Karpas-422 (cell line): ENCODE measurements at places on chromosomes 5 and 9. TPM values are rescaled to one million over a fixed set of nuclear protein-coding genes. Genes with fewer than 3 reads are reported as not detected.
A peak's percentile ranks its signal among the peaks of the same experiment; 100 is the strongest.

DNA sequence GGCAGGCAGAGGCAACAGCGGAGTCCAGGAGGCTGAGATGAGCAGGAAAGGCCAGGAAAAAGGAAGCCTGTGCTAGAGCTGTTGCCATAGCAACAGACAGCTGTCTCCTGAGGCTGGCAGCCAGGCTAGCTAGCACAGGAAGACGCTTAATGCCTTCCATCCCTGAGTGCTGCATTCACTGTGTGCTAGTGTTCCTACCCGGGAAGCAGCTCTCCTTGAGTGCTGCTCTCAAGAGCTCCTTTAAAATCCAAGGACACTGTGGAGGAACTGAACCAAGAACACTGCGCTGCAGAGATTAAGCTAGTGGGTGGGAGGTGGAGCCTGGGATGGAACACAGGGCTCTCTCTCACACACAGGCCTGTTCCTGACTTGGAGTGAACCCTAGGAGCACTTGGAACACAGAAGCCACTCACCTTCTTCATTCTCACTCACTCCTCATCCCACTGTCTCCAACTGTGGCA lies 53.5 kb upstream of the IL7R start:
- H3K36me3 ChIP-seq, result no peaks in the 10 kb centered on the region
- H3K27me3 ChIP-seq, result no peaks in the 10 kb centered on the region
- no peaks in the 10 kb centered on the region for H3K4me1 ChIP-seq

DNA sequence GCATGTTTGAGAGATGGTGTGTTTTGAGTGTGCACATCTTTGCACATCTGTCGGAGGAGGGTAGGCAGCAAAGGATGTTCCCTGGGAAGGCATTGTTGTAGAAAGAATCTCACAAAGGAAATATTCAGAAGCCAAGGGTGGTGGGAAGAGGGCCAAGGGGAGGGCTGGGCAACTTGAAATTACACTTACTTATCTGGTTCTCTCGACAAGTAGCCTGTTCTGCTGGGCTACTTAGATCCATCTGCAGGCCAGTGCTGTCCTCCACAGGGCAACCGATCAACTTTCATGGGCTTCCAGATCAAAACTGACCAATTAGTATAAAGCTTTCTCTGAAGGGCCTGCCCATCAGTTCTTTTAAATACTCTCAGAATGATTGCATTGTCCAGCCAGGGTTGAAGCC lies 495.2 kb downstream of the GADD45G start:
- peaks cover 2% of the 10 kb centered on the region; the same call in 1 of the 2 replicates for H3K4me1 ChIP-seq
- no peak overlapping the region for H3K27ac ChIP-seq
- no peaks in the 10 kb centered on the region for H3K36me3 ChIP-seq

- no peaks in the 10 kb centered on the region for H3K4me1 ChIP-seq
- H3K27ac ChIP-seq, result no peak overlapping the region
- no peak for DNase-seq
- H3K36me3 ChIP-seq, result no peaks in the 10 kb centered on the region
- H3K4me3 ChIP-seq, result no peak overlapping the region
Observed at GRCh38 chr5:82405618-82406204, 127.6 kb upstream of the RPS23 start.

GRCh38 chr5:179858586-179859427 lies at the start of gene MRNIP:
TSS of gene MRNIP (minus strand) at chr5:179858817. CDS start at chr5:179858796, 21 bp downstream.
- H3K4me3 ChIP-seq, result peak within 1 kb of the TSS; percentile 91
- H3K4me1 ChIP-seq, result peaks cover 21% of the 10 kb centered on the region
- peaks cover 10% of the 10 kb centered on the region for H3K36me3 ChIP-seq
- H3K27me3 ChIP-seq, result no peaks in the 10 kb centered on the region
- DNase-seq, result peak; percentile 98

DNA sequence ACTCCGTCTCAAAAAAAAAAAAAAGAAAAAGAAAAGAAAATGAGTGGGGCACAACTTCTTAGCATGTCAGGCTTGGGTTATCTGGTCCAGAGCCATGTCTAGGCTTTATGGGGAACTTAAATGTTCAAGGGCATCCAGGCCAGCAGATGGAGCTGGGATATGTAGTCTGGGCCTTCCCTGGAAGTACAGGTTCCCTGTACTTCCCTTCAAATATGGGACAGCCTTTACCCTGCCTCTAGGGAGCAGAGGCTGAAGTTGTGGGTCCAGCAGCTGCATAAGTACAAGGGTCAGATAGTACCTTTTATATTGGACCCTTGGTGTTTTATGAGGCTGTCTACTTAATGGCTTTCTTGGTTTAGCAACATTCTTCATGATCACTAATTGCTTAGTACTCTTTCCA lies 42.1 kb downstream of the FAF2 start:
- no peak for DNase-seq
- no peak overlapping the region for H3K4me3 ChIP-seq
- H3K4me1 ChIP-seq, result no peaks in the 10 kb centered on the region
- no peaks in the 10 kb centered on the region for H3K27me3 ChIP-seq
- peaks cover 42% of the 10 kb centered on the region; the same call in 1 of the 2 replicates for H3K36me3 ChIP-seq

DNA sequence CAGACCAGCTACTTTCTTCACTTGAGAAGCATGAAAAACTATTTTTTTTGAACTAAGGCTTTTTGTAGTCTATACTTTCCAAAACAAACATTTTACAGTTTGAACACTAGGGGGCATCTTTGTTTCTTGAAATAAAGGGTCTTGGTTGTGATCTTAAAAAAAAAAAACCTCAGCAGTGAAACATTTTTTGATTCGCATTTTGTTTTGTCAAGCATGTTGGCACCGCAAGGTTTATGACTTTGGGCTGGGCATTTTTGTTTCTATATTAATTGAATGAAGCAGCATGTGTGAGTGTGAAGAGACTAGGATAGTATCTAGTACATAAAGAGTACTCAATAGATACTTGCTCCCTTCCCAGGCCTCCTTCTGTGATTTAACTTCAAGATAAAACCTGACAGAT lies 31.6 kb upstream of the ACOT12 start:
- no peaks in the 10 kb centered on the region for H3K27me3 ChIP-seq
- peak; percentile 86 for DNase-seq
- H3K4me3 ChIP-seq, result no peak overlapping the region
- H3K36me3 ChIP-seq, result no peaks in the 10 kb centered on the region; the same call in 1 of the 2 replicates

DNA sequence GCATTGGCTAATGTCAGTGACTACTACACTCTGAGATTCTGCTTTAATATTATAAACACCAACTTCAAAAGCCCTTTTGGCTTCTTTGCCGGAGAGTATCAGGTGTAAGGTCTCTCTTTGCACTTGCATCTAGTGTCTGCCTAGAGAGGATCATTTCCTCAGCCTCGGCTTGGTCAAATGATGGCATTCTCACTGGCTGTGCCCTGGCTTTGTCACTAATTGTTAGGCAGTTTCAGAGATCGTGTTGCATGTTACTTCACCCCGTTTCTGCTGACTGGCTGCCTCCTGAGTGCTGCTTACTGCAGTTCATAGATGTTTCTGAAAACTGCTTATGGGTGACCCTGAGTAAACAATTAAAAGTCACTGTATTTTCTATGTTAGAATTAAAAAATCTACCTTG lies 48.8 kb downstream of the SLC1A3 start:
- H3K4me3 ChIP-seq, result no peak overlapping the region
- no peaks in the 10 kb centered on the region for H3K27me3 ChIP-seq
- no peak for DNase-seq
- no peaks in the 10 kb centered on the region for H3K36me3 ChIP-seq
- no peak overlapping the region for H3K27ac ChIP-seq
- H3K4me1 ChIP-seq, result no peaks in the 10 kb centered on the region

DNA sequence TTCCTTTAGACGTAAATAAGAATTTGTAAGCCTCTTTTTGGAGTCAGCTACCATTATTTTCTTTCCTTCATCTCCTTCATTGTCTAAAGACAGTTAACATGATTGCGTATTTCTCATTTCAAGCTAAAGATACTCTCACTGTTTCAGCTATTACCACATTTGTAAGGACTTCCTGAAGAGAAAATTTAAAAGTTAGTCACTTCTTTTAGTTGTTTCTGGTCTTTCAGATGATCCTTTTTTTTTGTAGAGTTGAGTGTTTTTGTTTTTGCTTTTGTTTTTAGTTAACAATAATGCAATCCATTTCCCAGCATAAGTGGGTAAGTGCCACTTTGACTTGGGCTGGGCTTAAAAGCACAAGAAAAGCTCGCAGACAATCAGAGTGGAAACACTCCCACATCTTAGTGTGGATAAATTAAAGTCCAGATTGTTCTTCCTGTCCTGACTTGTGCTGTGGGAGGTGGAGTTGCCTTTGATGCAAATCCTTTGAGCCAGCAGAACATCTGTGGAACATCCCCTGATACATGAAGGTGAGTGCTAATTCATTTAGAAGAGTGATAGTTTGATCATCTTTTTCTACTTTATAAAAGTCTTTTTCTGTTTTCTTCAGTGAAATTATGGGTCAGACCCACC lies 2.0 kb downstream of the IL31RA start:
- no peaks in the 10 kb centered on the region for H3K27me3 ChIP-seq
- no peak for DNase-seq
- no peaks in the 10 kb centered on the region for H3K4me1 ChIP-seq

- H3K27me3 ChIP-seq, result no peaks in the 10 kb centered on the region
- no peaks in the 10 kb centered on the region for H3K4me1 ChIP-seq
- no peak overlapping the region for H3K27ac ChIP-seq
- DNase-seq, result no peak
- no peaks in the 10 kb centered on the region for H3K36me3 ChIP-seq
- no peak overlapping the region for H3K4me3 ChIP-seq
Observed at GRCh38 chr9:68996462-68996861, 17.5 kb downstream of the PRKACG start.

DNA sequence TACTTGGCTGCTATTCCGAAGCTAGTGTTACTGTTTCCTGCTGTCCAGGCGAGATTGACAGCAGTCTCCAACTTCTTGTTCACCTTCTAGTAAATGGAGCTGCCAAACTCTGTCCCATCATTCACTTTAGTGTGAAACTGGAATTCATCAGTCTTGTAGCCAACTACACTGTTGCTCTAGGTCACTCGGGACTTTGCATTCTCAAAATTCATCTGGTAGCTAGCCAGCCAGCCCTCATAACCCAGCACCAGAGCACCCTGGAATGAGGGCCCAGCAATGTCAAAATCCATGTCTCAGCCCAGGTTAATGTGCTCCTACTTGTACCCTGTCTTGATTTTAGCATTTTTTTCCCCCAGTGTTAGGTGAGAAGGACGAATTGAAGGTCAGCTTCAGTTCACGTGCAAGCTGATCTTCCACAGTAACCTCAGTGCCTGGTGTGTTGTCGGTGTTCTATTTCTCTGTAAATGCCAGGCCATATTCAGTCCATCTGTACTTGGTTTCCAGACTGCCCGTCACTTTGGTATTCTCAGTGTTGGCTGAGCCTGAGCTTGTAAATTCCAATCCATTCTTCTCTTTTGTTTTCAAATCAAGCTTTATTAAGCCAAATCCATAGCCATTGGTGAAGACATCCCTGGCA lies 28.9 kb downstream of the ZNF169 start:
- peaks cover 22% of the 10 kb centered on the region for H3K36me3 ChIP-seq
- DNase-seq, result no peak
- H3K4me3 ChIP-seq, result no peak overlapping the region
- H3K27me3 ChIP-seq, result no peaks in the 10 kb centered on the region
- H3K4me1 ChIP-seq, result no peaks in the 10 kb centered on the region; the same call in 1 of the 2 replicates

- DNase-seq, result no peak
- peaks cover 21% of the 10 kb centered on the region for H3K4me1 ChIP-seq
- no peak overlapping the region for H3K27ac ChIP-seq
- H3K4me3 ChIP-seq, result no peak overlapping the region
Observed at GRCh38 chr5:14156290-14156649, 13.1 kb downstream of the TRIO start.

DNA sequence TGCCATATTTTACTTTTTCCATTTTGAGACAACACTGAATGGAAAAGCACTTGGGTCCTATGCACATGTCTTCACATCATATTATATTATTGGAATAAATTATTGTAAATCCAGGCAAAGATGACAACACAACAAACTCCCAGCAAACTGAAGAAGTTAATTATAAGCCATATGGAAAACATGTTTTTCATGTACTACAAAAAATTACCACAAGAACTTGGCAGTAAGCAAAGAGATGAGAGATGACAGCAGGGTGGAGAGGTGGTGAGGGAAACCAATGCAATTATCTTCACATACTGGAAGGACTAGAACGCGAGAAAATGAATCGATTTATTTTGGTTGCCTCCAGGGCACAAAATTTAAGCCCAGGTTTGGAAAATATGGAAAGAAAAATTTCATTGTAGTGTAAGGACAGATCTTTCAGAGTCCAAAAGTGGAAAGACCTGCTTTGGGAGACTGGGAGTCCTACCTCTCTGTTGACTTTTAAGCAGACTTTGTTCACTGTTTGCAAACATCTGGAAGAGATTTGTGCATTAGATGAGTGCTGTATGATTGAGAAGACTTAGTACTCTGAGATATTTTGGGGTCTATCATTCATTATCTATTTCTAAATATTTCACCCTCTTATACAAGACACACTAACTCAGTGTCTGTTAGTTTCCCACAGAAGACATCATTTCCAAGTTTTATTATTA lies 138.0 kb downstream of the TMEM232 start:
- no peak for DNase-seq
- no peak overlapping the region for H3K27ac ChIP-seq
- no peaks in the 10 kb centered on the region for H3K36me3 ChIP-seq

DNA sequence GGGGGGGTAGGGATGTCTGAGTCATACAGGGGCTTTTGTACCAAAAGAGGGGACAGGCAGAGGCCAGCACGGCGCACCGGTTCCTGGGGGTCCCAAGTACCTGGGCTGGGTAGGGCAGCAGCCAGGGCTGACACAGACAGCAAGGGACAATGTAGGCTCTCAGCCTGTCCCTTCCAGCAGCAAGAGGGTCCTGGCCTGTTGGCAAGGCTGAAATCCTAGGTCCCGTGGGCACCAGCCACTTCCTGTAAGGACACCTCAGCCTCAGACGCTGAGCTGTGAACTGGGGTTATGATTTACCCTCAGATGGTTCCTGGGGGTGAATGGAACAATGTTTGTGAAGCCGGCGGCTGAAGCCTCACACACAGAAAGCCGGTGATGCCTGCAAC lies 41.3 kb downstream of the NACC2 start:
- no peak overlapping the region for H3K27ac ChIP-seq
- peaks cover 4% of the 10 kb centered on the region; the same call in 1 of the 2 replicates for H3K27me3 ChIP-seq
- DNase-seq, result no peak
- H3K36me3 ChIP-seq, result no peaks in the 10 kb centered on the region
- peaks cover 35% of the 10 kb centered on the region for H3K4me1 ChIP-seq
- H3K4me3 ChIP-seq, result no peak overlapping the region

GRCh38 chr9:28503573-28503972 lies 930.3 kb upstream of the C9orf72 start:
- no peaks in the 10 kb centered on the region for H3K27me3 ChIP-seq
- no peak for DNase-seq
- H3K4me1 ChIP-seq, result no peaks in the 10 kb centered on the region
- no peak overlapping the region for H3K27ac ChIP-seq

GRCh38 chr5:54969856-54970828 lies 15.3 kb downstream of the ESM1 start:
- DNase-seq, result no peak
- no peak overlapping the region for H3K4me3 ChIP-seq
- no peak overlapping the region for H3K27ac ChIP-seq
- H3K4me1 ChIP-seq, result no peaks in the 10 kb centered on the region

PRDM9 gene
- total RNA-seq, result not detected in 2 replicates

CDX1 gene
- total RNA-seq, result not detected in 2 replicates

SAXO1 gene
- total RNA-seq, result not detected in 2 replicates

ESM1 gene
- not detected in 2 replicates for total RNA-seq

GRIA1 gene
- total RNA-seq, result not detected in 2 replicates

PTGES2 gene
- 68.4 and 114 TPM in 2 replicates for total RNA-seq
